ENCODE measurements at places on chromosomes 1 and 21.

- no peak for DNase-seq
Observed at GRCh38 chr1:203678943-203679661, 52.5 kb downstream of the ATP2B4 start.

- no peak for DNase-seq
Observed at GRCh38 chr1:9363061-9363471, 70.4 kb downstream of the SPSB1 start.

DNA sequence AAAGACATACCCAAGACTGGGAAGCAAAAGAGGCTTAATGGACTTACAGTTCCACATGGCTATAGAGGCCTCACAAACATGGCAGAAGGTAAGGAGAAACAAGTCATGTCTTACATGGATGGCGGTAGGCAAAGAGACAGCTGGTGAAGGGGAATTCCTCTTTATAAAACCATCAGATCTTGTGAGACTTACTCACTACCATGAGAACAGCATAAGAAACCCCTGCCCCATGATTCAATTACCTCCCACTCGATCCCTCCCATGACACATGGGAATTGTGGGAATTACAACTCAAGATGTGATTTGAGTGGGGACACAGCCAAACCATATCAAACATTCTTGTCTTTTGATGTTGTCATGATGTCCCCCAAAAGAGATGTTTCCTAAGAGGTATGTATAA, 103.3 kb downstream of the DUSP10 start:
- no peak for DNase-seq

DNA sequence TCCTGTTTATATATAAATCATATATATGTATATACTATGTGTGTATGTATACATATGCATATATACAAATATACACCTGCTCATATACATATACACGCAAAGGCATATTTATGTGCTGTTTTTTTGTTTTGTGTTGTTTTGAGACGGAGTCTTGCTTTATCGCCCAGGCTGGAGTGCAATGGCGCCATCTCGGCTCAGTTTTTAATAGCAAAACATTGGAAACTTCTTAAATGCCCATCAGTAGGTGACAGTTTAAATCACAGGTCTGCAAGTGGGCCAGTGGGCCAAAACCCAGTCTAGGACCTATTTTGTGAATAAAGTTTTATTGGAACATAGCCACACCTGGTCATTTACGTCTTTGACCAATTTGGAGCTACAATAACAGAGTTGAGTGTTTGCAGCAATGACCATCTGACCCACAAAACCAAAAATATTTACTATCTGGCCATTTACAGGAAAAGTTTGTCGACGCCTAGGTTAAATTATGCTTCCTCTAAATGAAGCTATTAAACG, 132.3 kb downstream of the TOMM20 start:
- DNase-seq: no peak

GRCh38 chr1:79113836-79114235, 107.3 kb upstream of the ADGRL4 start:
- DNase-seq: no peak

- DNase-seq: no peak
Observed at GRCh38 chr1:10686404-10687040, 109.9 kb downstream of the CASZ1 start.

DNA sequence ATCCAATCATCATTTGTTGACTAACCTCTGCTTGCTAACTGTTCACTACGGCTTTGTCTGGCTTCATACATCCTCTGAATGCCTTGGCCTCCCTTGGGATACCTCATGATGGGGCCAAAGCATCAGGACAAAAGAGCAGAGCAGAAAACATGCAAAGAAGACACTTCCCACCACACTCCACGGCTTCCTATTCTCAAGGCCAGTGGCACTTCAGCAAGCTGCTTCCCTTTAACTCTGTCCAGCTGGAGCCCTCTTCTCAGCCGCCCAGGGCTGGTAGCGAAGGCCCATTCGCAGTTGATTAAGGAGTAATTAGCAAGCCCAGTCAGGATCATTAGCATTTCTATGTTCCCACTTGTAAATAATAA, 224.3 kb upstream of the FGGY start:
- DNase-seq: no peak

DNA sequence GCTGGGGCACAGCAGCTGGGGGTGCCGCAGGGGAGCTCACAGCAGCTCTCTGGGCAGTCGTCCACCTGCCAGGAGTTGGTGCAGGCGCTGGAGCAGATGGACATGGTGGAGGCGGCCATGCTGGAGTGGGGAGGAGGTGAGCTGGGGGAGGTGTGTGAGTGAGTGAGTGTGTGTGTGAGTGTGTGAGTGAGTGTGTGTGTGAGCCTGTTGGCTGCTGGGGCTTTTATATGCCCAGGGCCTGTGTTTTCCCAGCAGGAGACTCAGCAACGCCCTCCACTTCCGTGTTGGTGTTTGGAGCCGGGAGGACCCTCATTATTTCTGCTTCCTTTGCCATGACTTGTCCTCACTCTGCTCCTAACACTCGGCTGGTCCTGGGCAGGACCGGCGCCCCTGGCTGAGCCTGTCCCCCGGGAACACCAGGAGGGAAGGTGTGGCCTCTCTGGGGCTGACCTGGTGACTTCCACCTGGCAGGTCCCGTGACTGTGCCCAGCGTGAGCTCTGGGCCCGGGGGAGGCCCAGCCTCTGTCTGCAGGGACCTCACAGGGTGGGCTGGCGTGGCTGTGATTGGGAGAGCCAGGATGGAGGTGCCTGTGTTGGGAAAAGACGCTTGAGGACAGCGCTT, at the start of gene KRTAP10-2:
TSS of gene KRTAP10-2 (minus strand) at position 166 of the 622 bp plus-strand sequence. CDS start at position 119, 47 bp downstream.
- DNase-seq: no peak

DNA sequence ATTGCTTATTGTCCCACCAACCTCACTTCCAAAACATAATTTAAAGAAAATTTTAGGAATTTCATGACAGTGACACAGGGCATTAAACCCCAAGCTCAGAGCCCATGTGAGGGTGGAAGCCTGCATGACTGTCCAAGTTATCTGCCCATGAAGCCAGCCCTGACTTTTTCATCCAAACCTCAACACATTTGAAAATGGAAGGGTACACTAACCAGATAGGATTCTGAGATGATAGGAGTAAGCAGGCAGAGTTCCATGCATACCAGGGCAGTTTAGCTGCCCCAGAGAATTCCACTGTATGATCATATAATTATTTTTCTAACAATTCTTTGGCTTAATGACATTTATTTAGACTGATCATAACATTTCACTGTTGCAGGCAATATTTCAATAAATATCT, 986.0 kb downstream of the TTLL7 start:
- no peak for DNase-seq

GRCh38 chr1:61204528-61204927, 122.2 kb downstream of the NFIA start:
- no peak for DNase-seq

DNA sequence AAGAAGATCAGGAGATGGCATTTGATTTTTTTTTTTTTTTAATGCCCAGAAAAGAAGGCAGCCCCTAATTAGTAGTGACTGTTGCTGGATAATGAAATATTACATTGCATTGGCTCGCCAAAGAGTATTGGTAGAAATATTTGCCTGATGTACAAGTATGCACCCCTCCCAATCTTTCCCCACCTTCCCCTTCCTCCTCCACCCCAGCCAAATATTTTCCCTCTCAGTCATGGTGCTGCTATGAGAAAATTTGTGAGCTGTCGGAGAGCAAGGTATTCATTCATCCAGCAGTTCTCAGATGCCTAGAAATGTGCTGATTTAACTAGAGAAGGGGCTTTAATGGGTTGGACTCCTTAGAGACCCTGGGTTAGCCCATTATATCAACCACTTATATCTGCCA, 50.5 kb upstream of the IKBKE start:
- DNase-seq: no peak

- DNase-seq: no peak
Observed at GRCh38 chr1:9714257-9714718, 62.8 kb downstream of the PIK3CD start.

DNA sequence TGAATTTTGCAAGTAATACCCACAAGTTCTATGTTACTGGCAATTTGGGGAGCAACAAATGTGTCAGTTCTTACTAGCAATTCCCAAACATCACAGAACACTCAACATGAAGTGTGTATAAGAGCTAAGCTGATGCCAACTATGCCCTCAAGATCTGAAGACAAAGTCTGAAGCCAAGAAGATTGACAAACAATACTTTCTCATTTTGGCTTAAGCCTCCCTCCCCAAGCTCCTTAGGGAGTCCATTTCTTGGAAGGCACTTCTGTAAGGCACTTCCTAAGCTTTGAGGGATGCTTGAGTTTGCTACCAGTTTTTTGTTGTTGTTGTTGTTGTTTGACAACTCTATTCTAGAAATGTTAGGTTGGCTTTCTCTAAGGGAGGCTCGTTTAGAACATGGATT, 154.4 kb upstream of the ZNF644 start:
- no peak for DNase-seq

All from astrocyte of the spinal cord (primary cell).